ENCODE measurements at places on chromosomes 12 and 14. TPM values are rescaled to one million over a fixed set of nuclear protein-coding genes. Genes with fewer than 3 reads are reported as not detected.

Gene ADCY6
- polyA plus RNA-seq = 79.9 TPM

Gene GLIPR1L1
- 0.60 TPM for polyA plus RNA-seq

Gene VRTN
- polyA plus RNA-seq = not detected

Gene CCNT1
- 29.5 TPM for polyA plus RNA-seq

Gene OAS1
- 12.9 TPM for polyA plus RNA-seq

Gene TGFB3
- polyA plus RNA-seq = 12.0 TPM

Gene MAP1LC3B2
- polyA plus RNA-seq = 5.1 TPM

Gene LRRK2
- 38.1 TPM for polyA plus RNA-seq

Gene OR10G3
- polyA plus RNA-seq = not detected

Gene LRRC43
- 4.4 TPM for polyA plus RNA-seq

Gene NFATC4
- polyA plus RNA-seq = 45.0 TPM

Gene SRGAP1
- polyA plus RNA-seq = 21.9 TPM

Gene FOXN4
- 1.8 TPM for polyA plus RNA-seq

Gene MYH6
- polyA plus RNA-seq = 0.19 TPM

Gene ALDH1L2
- 1.2 TPM for polyA plus RNA-seq

Gene CLEC4C
- polyA plus RNA-seq = not detected

Gene OR6C2
- polyA plus RNA-seq = not detected

Gene FAM234B
- polyA plus RNA-seq = 12.8 TPM

Gene LGR5
- polyA plus RNA-seq = 20.7 TPM

Gene SCN8A
- 1.7 TPM for polyA plus RNA-seq

Gene SIX1
- polyA plus RNA-seq = 12.4 TPM

Gene TAS2R50
- polyA plus RNA-seq = not detected

Gene SIX6
- not detected for polyA plus RNA-seq

Gene SERPINA10
- 0.13 TPM for polyA plus RNA-seq

Gene MMP17
- polyA plus RNA-seq = 0.75 TPM

Gene P2RX7
- 0.69 TPM for polyA plus RNA-seq

Measured in right renal cortex interstitium (tissue), 3 donors.